ENCODE measurements at places on chromosomes 7 and 10.

DNA sequence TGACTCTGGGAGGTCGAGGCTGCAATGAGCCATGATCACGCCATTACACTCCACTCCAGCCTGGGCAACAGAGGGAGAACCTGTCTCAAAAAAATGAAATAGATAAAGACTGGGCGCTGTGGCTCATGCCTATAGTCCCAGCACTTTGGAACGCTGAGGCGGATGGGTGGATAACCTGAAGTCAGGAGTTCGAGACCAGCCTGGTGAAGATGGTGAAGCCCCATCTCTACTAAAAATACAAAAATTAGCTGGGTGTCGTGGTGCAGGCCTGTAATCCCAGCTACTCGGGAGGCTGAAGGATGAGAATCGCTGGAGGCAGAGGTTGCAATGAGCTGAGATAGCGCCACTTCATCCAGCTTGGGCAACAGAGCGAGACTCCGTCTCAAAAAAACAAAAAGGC, 1.1 kb upstream of the DDX21 start:
- no peak for DNase-seq

- no peak for DNase-seq
These were observed 85.9 kb upstream of the UNC5B start for GRCh38 chr10:71126432-71126831.

DNA sequence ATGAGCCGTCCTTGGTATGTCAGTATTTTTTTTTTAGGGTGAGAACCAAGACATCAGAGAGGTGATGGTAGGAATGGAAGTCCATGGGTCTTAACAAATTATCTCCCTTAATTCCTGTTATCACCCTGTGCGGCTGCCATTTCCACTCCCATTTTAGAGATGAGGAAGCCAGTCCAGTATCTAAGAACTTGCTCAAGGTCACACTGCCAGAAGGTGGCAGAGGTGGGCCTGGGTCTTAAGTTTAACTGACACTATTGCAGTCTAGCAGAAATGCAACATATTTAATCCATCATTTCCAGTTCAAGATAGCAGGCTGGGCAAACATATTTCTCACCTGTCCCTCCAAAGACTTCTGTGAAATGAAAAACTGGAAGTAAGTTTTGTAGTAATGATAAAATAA, 108.3 kb downstream of the GLI3 start:
- DNase-seq, result no peak

- DNase-seq, result no peak
These were observed 55.0 kb upstream of the EEPD1 start for GRCh38 chr7:36098096-36098495.

GRCh38 chr7:27608776-27609495, 53.7 kb downstream of the HIBADH start:
- DNase-seq, result no peak

- DNase-seq, result peak; percentile 64
These were observed 3.8 kb downstream of the DEPP1 start for GRCh38 chr10:44974628-44975430.

GRCh38 chr7:7815395-7815794, 97.0 kb upstream of the RPA3 start:
- DNase-seq, result no peak

DNA sequence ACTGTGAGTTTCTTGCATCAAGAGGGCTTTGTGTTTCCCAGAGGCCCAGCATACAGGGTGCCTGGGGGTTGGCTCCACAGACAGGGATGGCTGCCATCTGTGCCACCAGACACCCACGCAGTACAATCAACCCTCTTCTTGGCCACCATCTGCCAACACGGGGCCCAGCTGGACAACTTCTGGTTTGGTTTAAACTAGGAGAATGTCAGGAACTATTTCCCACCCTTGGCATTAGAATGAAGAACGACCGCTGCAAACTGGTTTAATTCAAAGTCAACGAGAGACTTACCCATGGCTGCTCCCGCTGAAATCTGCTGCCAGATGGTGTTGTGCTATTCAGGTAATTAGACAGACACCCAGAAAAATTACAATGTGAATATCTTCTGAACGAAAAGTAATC, 27.8 kb downstream of the NMT2 start:
- no peak for DNase-seq
